Putamen (tissue), 1 donor: ENCODE measurements at places on chromosomes 3 and 15.
A peak's percentile ranks its signal among the peaks of the same experiment; 100 is the strongest.

DNA sequence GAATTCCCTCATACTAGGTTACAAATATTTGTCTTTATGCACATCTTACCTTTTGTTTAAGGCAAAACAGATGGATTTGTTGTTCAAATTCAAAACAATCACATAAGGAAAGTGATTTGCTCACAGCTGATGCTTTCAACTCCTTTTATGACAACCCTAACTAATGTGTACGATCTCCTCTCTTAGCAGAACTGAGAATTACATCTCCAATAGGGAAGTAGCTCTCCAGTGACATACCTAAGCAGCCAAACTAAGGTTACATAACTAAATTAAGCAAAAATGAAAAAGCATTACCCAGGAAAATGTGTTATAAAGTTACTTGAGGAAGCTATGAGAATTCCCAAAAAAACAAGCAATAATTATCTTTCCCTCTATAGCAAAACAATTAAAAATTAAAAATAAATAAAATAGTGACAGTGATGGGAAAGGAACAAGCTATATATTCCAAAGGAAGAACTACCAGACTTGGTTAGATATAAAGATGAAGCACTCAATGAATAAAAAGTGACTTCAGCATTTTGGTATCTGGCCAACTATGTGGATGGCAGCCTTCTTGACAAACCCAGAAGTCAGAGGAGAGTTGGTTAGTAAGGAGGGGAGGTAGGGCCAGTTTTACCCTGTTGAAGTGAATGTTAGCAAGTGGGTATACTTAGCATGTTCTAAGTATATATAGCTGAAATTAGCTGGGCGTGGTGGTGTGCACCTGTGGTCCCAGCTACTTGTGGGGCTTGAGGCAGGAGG is 32.4 kb downstream of the PEAK1 start:
- peak; percentile 11 for DNase-seq

- peak; percentile 20 for DNase-seq
These were observed 239.9 kb downstream of the CPNE4 start for GRCh38 chr3:131794766-131795388.

- no peak for DNase-seq
These were observed 674.1 kb downstream of the MECOM start for GRCh38 chr3:168989396-168989795.

DNA sequence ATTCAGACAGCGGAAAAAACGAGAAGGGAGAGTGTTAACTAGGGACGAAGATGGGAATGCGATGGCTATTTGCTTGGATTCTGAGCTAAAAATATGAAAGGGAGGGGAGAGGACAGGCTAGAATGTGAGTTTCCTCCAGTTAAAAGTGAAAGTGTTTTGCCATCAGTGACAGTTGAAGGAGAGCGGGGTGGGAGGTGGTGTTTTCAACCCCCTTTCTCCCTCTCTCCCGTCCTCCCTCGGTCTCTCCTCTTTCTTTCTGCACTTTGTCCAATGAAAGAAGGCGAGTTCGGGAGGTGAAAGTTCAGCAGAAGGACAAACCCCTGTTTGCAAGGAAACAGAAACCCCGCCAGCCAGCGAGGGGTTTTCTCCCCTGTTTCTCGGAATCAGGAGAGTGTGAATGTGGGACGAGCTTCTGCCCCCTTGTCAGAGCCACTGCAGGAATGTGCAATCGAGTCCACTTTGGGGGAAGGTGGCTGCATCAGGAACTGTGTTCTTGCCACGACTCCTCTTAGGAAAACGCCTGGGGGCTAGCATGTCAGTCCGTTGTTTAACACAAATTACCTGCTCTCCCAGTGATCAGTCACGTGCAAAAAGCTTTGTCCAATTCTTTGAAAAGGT is 975 bp upstream of the FOXP1 start:
- DNase-seq, result peak; percentile 74

- no peak for DNase-seq
These were observed 61.7 kb downstream of the LDHAL6B start for GRCh38 chr15:59268168-59268851.

DNA sequence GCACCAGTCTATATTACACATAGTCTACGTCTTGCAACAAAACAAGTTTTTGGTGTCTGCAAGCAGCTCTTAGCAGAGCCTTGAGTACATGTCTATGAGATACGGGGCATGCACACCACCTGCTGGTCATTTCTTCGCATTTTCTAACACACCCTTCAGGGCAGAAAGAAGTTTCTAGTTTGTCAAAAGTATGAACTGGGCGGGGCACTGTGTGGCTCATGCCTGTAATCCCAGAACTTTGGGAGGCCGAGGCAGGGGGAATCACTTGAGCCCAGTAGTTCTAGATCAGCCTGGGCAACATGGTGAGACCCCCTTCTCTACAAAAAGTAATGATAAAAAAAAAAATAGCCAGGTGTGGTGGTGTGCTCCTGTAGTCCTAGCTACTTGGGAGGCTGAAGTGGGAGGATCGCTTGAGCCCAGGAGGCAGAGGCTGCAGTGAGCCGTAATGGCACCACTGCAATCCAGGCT is 64.2 kb upstream of the ARL8B start:
- peak; percentile 60 for DNase-seq

- no peak for DNase-seq
These were observed 534.4 kb downstream of the ZNF385D start for GRCh38 chr3:21216598-21216997.

DNA sequence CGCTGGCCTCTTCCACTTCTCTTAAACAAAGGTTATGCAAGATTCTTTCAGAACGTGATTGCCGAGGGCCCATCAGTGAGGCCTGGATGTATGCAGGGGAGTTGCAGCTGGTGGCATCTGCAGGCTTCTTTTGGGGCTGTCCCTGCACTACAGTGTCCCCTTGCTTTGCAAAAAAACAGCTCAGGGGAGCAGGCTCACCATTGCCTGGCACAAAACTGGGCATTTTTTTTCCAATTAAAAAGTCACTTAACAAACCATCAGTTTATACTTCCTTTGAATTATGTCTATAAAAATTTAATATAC is 148.6 kb downstream of the ATP10A start:
- no peak for DNase-seq

GRCh38 chr15:31365655-31366127 is 39.1 kb downstream of the KLF13 start:
- DNase-seq, result peak; percentile 87

- DNase-seq, result no peak
These were observed 88.3 kb downstream of the NPAP1 start for GRCh38 chr15:24763891-24764290.

DNA sequence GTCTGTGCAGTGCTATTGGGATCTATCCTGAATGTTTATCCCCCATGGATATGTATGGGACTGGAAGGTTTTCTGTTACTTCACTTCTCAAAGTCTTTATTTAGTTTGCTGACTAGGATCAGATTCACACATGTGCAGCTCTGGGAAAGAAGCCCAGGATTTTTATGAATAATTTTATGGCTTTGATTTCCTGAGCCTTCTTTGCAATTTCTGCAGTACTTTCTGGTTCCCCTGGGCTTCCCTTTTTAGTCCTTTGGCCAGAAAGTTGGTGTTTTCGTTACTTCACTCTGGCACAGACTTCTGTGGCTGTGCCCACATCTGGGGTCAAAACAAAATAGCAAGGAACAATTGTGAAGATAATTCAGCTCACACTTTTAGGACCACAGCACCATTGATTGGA is 721.0 kb downstream of the OTOL1 start:
- DNase-seq, result no peak

DNA sequence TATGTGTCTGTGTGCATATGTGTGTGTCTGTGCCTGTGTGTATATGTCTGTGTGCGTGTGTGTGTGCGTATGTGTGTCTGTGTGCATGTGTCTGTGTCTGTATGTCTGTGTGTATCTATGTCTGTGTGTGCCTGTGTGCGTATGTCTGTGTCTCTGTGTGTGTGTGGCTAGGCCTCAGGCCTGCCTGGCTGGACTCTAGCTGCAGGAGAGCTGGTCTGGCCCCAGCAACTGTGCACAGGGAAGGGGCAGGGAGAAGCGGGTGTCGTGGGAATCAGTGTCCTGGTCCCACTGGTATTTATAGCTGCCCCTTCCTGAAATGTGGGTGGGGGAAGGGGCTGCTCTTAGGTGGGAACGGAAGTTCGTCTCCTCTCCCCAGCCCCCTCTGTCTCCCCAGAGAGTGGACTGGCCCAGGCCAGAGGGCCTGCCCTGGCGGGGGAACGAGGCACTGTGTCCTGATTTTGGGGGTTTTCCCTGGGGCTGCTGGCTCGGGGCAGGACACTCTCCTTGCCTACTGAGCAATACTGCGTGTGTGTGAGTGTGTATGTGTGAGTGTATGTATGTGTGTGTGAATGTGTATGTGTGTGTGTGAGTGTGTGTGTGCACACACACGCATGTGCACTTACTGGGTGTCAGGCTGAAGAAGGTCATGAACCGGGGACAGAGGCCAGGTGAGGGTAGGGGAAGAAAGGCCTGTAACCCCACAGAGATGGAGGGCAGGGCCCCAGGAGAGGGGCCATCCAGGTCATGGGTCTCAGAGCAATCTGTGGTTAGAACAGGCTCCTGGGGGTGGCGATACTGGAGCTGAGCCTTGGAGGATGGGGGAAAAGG is 6.6 kb downstream of the CSPG4 start:
- no peak for DNase-seq

DNA sequence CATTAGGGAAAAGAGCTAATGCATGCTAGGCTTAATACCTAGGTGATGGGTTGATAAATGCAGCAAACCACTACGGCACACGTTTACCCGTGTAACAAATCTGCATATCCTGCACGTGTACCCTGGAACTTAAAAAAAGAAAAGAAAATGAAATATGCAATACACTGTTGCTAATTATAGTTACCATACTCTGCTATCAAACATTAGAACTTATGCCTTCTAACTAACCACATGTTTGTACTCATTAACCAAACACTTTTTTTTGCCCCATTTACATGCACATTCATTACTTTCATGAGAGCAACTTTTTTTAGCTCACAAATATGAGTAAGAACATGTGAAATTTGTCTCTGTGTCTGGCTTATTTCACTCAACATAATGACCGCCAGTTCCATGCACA is 253.1 kb downstream of the CGGBP1 start:
- DNase-seq, result no peak

DNA sequence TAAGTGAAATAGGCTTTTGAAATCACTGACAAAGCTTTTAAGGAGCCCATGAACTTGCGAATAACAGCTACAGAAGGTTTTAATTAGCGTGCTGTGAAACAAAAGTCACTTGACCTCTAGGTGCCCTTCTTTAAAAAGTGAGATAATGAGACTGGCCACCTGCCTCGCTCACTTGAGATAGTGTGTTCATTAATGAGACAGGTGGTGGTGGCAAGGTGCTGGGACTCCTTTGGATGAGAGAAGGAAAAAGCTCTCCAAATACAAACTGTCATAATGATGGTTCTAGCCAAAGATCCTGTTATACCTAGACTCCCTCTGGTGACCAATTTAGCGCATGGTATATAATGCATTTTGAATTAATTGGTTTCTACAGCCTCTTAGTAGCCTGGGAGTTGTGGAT is 22.7 kb upstream of the IREB2 start:
- no peak for DNase-seq

DNA sequence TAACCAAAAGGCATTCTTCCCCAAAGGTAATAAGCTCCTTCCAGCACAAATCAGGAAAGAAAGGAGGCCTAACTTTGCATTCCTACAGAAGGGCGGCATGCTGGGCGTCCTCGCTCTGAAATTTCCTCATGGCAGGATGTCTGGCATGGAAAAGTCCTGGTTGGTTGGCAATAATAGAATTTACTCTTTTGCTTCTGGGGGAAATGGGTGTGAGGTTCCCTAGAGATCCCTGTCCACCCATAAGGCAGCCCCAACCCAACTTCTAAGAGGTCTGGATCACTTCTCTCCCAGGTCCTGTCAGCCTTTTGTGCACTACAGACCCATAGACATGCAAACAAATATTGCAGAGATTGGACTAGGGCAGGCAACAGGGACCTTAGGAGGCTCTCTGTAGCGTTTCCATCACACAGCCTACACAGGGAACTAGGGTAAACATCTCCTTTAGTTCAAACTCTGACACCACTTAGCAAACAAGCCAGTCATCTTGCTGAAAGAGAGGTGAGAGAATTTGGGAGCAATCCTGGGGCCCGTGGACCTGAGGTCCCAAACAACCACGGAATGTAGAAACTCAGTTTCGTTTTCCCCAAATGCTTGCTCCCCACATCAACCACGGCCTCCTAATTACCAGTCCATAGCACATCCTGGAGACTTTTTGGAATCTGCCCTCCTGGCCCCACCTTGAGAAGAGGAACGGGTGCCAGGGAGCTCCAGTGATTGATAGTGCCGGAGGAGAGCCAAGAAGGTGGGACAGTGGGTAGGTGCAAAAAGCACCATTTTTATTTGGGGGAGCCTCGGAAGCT is 2.1 kb downstream of the ZIC4 start:
- DNase-seq, result no peak

GRCh38 chr3:149377408-149378364 is at the start of gene TM4SF1:
Gene TM4SF1, minus strand, starts transcription at chr3:149377649. Its CDS starts 102 bp downstream, at chr3:149377547.
- DNase-seq, result no peak

DNA sequence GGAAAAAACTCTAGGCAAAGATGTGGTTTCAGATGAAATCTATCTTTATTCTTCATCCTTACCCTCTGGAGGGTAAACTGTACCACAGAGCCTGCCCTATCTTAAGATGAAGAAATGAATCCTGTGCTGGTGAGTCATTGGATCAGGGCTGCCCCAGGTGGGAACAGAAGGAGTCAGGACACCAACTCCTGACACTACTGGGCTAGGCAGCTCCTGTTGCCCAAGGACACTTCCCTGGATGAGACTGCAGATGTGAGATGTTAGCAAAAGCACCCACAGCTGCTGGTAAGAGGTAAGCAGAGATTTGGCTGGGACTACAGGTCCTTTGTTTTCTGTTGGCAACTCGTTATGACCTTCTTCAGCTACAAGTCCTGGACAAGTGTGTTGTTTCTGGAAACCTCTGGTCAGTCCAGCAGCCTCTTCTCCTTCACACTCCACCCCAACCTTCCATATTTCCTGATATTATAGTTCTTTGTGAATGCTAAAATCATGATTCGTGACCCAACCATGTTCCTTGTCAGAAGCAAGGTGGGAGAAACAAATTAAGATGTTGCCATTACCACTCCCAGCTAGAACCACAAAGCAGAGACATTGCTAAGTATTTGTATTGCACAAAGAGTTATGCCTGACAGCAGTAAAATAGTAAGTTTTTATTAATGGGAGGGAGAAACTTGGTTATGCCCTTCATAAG is 104.2 kb upstream of the TGFBR2 start:
- no peak for DNase-seq

GRCh38 chr3:59920822-59921221 is 871.0 kb upstream of the CFAP20DC start:
- no peak for DNase-seq

DNA sequence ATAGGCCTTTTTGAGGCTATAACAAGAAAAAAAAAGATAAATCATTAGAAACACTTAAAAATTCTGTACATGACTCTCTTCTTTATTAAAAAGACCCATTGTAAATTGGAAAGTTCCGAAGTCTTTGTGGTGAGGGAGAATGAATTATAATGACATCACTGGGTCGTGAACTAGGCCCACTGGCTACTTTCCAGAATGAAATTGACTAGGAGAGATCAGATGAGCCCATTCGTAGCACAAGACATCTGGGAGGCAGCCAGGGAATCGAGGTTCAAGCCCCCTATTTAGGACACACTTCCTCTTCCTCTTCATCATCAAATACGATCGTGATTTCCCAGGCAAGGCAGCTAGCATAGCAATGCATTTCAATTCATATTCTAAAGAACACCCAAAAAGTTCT is 889.8 kb upstream of the NR2F2 start:
- no peak for DNase-seq
